ENCODE measurements at places on chromosomes 11 and 22. TPM values are rescaled to one million over a fixed set of nuclear protein-coding genes. Genes with fewer than 3 reads are reported as not detected.

GRCh38 chr11:78801161-78801884, 226.7 kb upstream of the NARS2 start:
- no peak for DNase-seq

The CRYBB2 gene
- not detected for total RNA-seq

The OR10G7 gene
- not detected for total RNA-seq

- DNase-seq, result no peak
These were observed 299.0 kb downstream of the ETS1 start for GRCh38 chr11:128288368-128288767.

- DNase-seq, result no peak
These were observed 54.7 kb upstream of the CCDC89 start for GRCh38 chr11:85740481-85741400.

The SLC25A22 gene
- 24.1 TPM for total RNA-seq

- DNase-seq, result no peak
These were observed 257.1 kb downstream of the BUD13 start for GRCh38 chr11:116515664-116516184.

- no peak for DNase-seq
These were observed 28.3 kb upstream of the APOA1 start for GRCh38 chr11:116865696-116866095.

The MLC1 gene
- total RNA-seq, result not detected

- peak; percentile 88 for DNase-seq
These were observed at the start of gene NECTIN1 for GRCh38 chr11:119728651-119729580. Gene NECTIN1 (minus strand): TSS chr11:119729200. CDS start chr11:119728553, 647 bp downstream.

GRCh38 chr11:112156956-112157766, 6.7 kb downstream of the IL18 start:
- DNase-seq, result no peak

DNA sequence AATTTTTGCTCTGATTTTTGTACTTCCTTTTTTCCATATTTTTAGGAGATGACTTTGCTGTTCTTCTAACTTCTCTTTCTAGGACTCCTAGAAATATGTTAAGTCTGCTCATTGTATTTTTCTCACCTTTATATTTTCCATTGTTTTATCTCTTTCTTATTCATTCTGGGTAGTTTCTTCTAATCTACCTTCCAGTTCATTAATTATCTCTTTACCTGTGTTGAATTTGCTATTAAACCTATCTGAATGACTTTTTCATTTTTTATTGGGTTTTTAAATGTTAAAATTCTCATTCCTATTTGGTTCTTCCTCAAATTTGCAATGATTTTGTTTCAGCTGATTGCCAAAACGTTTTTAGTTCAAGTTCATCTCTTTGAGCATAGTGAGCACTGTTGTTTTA, 27.8 kb upstream of the EHF start:
- no peak for DNase-seq

DNA sequence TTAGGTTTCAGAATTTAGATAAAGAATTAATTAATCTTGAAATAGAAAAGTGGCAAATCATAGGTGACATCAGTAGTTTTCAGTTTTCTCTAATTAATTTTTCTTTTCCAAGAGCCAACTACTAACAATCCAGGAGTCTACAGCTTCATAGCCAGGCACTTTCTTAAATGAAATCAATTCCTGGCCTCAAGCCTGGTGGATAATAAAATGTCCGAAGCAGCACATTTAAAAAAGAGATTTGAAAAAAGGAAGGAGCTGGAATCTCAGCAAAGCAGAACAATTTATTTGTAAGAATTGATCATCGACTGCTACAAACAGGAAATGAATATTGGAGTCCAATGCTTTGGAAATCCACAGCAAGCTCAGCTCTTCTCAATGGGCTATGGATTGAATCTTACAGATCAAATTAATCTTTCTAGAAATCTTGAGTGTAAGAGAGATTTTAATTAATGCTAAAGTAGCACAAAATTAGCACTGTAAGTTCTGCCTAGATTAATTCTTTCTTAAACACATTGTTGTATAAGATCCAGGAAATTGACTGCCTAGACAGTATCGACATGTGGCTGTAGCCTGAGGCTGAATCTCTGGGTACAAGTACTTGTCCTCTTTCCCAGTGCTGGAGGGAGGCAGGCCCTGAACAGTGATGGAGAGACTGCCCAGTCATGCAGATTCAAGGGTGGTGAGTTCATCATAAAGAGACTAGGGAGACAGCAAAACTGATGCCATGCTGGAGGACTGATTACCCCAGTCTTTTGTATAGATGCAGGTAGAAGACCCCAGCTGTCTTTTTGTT, 167.8 kb upstream of the POU2AF2 start:
- no peak for DNase-seq

GRCh38 chr22:21780259-21780658, 44.7 kb upstream of the YPEL1 start:
- DNase-seq, result no peak

GRCh38 chr11:121291896-121292494, 576 bp upstream of the SC5D start:
- DNase-seq, result no peak

The KRTAP5-11 gene
- total RNA-seq, result not detected

DNA sequence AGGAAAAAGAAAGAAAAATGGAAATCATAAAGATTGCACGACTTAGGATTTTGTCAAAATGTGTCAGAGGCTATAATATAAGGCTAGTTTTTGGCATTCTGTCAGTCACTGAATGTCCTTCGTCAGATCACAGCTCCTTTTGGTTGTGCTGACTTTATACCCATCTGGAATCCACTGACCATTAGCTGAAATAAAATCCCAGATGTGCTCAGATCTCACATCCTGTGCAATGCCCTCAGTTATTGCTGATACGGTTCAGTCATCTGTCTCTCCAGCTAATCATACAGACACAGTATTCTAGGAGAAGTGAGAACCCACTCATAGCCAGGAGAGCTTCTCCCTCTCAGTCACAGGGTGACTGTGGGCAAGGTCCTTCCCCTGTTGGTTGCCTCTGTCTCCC, 11.5 kb downstream of the CD44 start:
- DNase-seq, result no peak

DNA sequence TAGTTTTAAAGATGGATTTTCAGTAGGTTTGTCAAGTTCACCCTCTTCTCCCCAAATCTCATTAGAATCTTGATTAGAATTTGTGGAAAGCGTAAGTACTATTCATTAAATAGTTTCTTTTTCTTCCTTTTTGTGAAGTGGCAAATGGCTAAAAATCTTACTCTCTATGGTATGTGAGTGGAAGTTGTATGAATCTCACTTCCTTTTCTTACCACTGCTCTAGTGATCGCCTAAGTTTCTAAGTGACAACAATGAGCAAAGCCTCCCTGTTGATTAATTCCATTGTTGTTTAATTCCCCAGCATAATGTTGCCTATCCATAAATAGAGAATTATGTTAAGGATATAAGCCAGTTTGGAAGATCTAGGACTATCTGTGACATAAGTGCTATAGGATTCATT, 82.7 kb downstream of the PGR start:
- DNase-seq, result no peak

DNA sequence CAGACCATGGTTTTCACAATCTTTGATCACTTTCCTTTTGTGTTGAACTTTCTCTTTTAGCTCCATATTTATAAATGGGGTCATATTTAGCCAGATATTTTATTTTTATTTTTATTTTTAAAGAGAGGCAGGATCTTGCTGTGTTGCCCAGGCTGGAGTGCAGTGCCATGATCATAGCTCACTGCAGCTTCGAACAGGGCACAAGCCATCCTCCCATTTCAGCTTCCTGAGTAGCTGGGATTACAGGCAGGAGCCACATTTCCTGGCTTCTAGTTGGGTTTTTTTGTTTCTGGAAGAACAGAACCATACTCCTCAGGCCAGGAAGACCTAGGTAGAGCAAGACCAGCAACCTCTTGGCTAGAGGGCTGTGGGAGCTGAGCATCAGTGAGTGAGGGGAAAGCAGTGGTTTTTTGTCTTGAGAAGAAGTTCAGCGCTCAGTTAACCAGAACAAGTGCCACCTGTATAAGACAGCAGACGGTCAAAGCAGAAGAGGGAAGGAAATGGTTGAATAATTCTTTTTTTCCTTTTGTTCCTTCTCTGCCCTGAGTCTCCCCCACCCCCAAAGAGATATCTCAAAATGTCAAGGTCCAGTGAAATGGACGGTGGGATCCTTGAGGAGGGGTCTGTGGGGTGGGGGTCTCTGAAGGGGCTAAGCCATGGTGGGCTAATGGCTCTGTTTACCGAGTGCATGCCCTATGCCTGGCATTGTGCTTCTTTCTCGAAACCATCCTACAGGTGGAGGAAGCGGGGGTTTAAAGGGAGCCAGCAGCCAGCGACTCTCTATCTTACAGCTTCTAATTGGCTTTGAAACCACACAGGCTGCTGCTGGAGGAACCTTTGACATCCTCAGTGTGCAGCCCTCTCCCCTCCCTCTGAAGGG, 63.0 kb downstream of the PTPRJ start:
- no peak for DNase-seq

- DNase-seq, result no peak
These were observed 16.6 kb upstream of the TTLL12 start for GRCh38 chr22:43203471-43203981.

DNA sequence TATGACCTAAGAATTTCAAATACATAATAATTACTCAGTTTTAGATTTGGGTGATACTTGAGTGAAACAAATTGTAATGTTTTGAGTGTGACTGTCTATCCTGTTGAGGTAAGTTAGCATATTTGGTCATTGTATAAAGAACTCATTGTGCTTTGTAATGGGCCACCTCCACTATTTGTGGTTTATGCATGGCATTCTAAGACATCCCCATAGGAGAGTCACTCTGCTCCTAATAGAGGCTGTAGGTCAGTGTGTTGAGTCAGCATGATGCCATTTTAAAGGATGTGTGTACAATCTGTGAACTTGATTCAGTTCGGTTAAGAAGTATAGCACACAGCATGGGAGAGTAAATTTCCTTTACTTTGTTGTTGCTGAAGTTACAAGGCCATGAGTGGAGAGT, 1112.4 kb downstream of the JRKL start:
- DNase-seq, result no peak

- no peak for DNase-seq
These were observed 20.2 kb upstream of the CWF19L2 start for GRCh38 chr11:107477820-107478219.

DNA sequence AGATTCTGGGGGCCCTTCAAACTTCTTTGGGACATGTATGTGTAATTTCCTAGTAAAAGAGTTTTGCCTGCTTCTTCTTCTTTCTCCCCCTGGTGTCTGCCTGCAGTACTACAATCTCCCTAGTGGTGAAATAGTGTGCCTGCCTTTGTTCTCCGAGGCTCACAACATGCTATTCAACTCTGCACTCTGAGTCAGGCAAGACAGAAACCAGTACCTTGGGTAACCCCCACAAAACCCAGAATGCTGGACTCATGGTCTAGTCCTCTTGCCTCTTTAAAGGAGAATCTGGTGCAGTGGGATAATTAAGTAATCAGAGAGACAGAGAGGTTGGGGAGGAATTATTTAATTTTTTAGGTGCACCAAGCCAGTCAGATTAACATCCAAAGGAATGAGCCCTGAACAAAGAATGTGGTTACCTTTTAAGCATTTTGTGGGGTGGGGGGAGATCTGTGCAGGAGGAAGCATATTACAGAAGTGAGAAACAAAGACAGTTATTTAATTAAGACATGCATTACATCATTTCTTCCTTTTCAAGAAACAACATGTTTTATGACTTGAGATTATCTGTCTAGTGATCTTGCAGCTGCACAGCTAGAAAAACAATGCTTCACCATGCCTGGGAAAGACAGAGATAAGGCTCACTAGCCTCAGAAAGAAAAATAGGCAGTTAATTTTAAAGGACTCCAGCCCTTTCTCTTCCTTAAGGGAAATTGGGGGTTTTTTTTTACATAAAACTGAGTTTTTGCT, 11.0 kb upstream of the MS4A6A start:
- DNase-seq, result peak; percentile 61

GRCh38 chr22:49564054-49564453, 263.6 kb downstream of the BRD1 start:
- no peak for DNase-seq

The PYGM gene
- total RNA-seq, result 11.3 TPM

DNA sequence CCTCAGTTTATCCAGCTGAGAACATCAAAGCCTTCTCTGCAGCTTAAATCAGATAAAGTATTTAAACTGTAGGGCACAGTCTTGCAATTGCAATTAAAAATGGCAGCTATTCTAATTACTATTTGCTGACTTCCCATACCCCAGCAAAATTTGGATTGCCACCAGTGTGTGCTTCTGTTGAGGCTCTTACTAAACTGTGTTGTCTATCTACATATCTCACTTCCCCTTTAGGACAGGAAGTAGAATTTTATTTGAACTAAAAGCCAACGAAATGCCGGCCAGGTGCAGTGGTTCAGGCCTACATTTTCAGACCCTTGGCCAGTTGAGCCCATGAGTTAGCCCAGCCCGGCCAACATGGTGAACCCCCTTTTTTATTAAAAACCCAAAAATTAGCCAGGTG, 7.1 kb downstream of the SAA4 start:
- no peak for DNase-seq

GRCh38 chr11:126528075-126528474, 172.6 kb downstream of the ST3GAL4 start:
- no peak for DNase-seq

- DNase-seq, result no peak
These were observed 13.3 kb upstream of the AMOTL1 start for GRCh38 chr11:94754819-94755218.

The TSGA10IP gene
- total RNA-seq, result not detected

- DNase-seq, result no peak
These were observed 15.9 kb downstream of the INCENP start for GRCh38 chr11:62139526-62140303.

GRCh38 chr11:65780770-65781151, at the start of gene AP5B1:
Gene AP5B1 (minus strand): TSS chr11:65780976. CDS start chr11:65780591, 385 bp downstream.
- peak; percentile 63 for DNase-seq

DNA sequence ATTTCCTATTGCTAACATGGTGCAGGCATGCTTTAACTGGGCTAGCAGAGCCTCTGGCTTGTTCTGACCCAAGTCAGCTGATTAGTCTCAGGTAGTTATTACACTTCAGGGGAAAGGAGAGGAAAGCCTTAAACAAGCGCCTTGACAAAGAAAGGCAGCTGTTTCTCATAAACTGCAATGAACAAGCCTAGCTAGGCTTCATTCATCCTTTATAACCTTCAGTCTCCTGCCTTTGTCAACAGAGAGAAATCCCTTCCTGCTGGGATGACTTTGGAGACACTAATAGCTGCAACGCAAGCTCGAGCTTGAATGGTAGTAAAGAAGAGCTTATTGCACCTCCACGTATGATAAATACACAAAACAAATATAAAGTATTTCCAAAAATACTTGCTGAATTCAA, 68.4 kb downstream of the CCDC34 start:
- no peak for DNase-seq

The MAPK11 gene
- total RNA-seq, result 1.6 TPM

The KIAA1671 gene
- total RNA-seq, result 10.2 TPM

- no peak for DNase-seq
These were observed 7.1 kb downstream of the TPCN2 start for GRCh38 chr11:69055598-69056516.

The TNNI2 gene
- total RNA-seq, result not detected

- DNase-seq, result no peak
These were observed 620 bp downstream of the OR4C16 start for GRCh38 chr11:55572548-55572947.

DNA sequence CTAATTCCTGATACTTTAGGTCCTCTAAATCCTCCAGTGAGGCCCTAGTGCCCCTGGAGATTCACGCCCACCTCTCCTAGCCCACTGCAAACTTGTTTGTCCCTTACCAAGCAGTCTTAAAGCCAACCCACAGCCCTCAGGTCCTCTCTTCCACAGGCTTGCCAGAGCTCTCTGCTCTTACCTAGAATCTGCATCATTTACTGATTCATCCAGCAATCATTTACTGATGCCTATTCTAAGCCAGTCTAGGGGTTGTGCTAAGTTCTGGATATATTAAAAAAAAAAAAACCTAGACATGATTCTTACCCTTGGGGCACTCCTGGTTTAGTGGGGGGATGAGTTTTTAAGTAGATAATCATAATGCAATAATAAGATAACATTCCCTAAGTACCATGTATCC, 43.0 kb upstream of the PLET1 start:
- no peak for DNase-seq

- DNase-seq, result peak; percentile 56
These were observed 519 bp upstream of the ART5 start for GRCh38 chr11:3642071-3642951.
